Hematopoietic multipotent progenitor cell treated with erythropoietin and hydrocortisone succinate and interleukin-3 and kit ligand, for 15 days (in vitro differentiated cells): ENCODE measurements at places on chromosomes 16 and 17.
A peak's percentile ranks its signal among the peaks of the same experiment; 100 is the strongest.

DNA sequence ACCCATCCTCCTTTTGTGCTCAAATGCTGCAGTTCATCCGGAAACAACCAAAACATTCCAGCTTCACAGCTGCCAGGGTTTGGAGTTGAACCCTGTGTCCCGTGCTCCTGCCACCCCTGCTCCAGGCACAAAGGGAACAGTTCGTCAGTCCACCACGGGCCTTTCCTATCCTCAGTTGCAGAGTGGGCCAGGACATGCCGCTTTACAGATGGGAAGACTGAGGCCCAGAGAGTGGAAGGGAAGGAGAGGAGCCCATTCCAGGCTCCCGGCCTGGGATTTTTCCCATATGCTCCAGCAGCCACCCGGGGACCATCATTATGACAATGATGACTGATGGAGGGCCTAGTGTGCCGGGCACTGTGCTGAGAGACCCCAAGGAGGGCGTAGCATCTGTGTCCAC lies 27.6 kb downstream of the RAI1 start:
- no peak for DNase-seq

DNA sequence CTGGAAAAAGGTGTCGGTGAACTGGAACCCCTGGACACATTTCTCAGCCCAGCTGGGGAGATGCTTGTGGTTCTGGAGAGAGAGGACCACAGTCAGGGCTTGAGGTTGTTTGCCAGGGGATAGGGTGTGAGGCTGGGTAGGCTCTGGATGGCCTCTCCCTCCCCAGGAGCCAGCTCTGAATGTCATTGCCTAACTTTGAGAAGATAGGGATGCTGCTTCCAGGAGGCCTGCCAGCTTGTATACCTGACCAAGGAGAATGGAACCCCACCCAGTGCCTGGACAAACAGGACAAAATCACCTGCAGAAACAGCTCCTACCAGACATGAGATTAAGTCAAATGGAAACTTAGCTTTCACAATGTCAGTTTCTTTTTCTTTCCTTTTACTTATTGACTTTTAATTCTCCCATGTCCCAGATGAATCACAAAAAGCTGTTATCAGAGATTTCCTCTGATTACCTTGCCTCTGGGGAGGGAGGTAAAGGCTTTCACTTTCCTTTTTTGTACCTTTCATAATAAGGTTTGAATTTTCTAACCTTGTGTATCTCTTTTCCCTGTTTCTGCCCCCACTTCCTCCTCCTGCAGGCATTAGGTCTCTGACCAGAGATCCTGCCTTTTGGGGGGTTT lies 29.8 kb upstream of the PLLP start:
- no peak for DNase-seq

DNA sequence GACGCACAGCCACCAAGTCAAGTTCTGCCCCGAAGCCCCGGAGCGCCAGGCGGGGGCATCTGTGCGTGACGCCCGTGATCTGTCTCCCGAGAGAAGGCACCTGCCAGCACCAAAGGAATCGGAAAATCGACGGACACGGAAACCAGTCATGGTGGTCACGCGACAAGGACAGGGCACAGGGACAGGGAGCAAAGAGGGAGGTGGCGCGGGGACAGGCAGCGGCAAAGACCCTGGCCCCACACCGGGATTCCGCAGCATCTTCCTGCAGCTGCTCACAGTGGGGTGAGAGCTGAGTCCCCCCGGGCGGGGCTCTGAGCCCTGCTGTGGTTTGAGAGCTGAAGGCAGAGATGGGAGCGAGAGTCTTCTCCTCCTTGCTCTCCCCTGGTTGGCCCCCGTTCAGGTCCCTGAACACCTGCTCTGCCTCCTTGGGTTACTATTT lies 56.4 kb downstream of the ABR start:
- DNase-seq, result no peak

- DNase-seq, result no peak
Observed at GRCh38 chr17:20271011-20271610, 196.2 kb downstream of the LGALS9B start.

GRCh38 chr17:64084086-64084939 lies 45.6 kb downstream of the ERN1 start:
- no peak for DNase-seq

DNA sequence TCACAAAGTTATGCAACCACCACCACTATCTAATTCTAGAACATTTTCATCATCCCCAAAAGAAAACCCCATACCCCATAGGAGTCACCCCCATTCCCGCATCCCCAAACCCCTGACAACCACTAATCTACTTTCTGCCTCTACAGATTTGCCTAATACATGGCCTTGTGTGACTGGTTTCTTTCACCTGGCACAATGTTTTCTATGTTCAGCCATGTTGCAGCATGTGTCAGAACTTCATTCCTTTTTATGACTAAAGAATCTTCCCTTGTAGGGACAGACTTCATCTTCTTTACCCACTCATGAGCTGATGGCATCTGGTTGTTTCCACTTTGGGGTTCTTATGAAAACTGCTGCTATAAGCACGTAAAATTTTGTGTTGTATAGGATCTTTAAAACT lies 34.6 kb downstream of the CYTH1 start:
- DNase-seq, result no peak

GRCh38 chr16:29862383-29862883 lies 593 bp downstream of the CDIPT start:
- peak; percentile 30 for DNase-seq

- no peak for DNase-seq
Observed at GRCh38 chr17:32584792-32585191, 98.0 kb downstream of the CDK5R1 start.

- DNase-seq, result peak; percentile 29
Observed at GRCh38 chr16:12661656-12662172, 142.0 kb downstream of the CPPED1 start.

- DNase-seq, result no peak
Observed at GRCh38 chr16:8605554-8605953, 15.2 kb upstream of the TMEM114 start.

GRCh38 chr17:7687072-7687907 lies at the start of gene TP53:
Gene TP53 (minus strand): TSS chr17:7687490. CDS start chr17:7676594, 10,896 bp downstream.
- DNase-seq, result peak; percentile 95

DNA sequence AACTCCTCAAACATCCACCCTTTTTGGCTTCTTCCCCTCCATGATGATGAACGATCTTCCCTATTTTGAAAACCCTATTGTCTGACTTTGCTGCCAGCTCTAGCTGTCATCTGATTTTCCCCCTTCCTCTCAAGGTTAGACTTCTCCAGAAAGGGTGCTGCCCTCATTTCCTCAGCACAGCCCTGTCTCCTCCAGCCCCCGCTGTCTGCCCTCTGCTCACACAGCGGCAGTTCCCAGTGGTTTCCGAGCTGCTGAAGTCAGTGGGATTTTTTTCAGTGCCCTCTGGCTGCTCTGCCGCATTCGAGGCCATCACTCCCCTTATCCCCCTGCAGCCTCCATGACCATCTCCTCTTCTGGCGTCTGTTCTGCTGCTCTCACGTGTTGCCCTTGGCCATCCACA lies 26.6 kb upstream of the C17orf107 start:
- DNase-seq, result no peak

DNA sequence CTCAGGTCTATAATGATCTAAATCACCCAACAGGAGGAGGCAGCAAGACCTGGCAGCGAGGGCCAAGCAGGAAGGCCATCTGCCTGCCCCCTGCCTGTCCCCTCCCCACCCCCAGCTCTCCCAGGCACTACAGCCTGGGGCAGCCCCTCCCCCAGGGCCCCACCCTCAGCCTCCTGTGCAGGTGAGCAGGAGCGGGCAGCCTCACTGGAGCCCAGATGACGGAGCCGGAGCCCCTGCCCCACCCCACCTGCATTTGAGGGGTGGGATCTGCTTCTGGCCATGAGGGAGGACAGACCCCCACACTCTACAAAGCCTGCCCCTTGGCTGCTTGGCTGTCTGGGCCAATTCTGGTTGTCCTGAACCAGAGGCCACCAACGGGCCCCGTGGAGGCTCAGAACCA lies 12.4 kb upstream of the BAHCC1 start:
- DNase-seq, result no peak

DNA sequence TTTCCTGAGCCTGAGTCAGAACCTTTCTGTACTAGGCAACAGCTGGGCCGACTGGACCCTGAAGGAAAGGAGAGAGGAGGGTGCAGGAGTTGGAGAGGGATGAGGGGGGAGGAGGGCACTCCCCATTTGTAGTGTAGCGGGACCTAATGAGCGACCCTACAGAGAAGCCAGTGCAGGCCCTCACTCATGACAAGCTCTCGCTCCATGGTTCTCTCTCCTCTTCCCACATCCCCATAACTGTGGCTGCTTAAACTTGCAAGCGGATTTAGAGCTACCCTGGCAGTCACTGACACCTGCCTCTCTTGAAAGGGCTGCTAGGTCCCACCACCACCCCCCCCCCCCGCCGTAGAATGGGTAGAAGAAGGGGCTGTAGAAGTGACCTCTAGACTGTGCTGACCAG lies 14.5 kb downstream of the NKD1 start:
- DNase-seq, result no peak

GRCh38 chr17:17792037-17792550 lies 44.7 kb downstream of the SREBF1 start:
- no peak for DNase-seq

- DNase-seq, result no peak
Observed at GRCh38 chr17:9298135-9298534, 276.8 kb downstream of the NTN1 start.

DNA sequence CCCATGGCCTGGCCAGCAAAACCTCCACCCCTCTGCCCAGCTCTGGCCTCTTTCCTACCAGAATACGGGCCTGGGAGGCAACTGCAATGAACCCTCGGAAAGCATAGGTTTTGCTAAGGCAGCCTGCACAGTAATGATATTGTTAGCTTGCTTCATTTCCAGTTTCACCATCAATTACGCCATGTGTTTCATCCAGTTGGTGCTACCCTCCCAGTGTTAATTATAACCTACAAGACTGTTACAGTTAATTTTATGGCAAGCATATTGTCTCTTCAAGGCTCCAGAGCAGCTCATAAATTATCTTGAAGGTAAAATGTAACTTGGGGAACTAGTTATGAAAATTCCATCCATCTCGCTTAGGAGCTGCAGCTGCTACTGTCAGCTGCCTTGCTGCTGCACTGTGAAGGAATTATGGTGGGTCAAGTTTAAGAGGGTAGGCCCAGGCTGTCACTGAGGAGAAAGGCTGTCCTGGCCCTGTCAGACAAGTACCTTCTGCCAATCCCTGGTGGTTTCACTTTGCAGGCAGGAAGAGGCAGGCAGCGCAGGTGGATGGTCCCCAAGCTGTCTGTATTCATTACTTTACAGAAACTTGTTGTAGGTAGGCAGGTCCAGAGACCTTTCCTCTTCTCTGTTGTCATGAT lies 242.9 kb downstream of the FTO start:
- DNase-seq, result no peak

DNA sequence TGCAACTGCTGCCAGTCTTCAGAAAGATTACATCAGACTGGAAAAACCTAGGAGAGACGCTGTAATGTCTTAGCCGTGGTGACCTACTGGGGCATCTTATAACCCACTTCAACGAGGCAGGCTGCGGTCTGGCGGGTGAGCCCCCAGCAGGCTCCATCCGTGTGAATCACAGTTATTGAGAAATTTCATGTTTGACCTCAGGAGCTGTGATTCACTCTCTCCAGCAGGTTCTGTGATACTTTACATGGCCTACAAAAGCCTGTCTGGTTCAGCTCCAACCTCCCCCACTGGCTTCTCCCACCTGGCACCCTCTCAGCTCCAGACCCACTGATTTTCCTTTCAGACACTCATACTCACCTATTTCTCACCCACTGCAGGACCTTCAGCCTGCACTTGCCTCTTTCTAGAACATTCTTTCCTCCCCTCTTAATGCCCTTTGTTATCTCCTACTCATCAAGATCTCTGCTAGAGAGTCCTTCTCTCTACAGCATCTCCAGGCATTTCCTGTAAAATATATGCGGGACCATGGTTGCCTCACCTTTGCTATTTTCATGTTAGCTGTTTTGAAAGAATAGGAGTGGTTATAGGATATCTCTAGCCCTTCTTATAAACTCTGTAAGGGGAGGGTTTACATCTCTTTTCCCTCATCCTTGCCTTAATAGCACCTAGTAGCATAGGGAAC lies 227.9 kb downstream of the MAF start:
- no peak for DNase-seq

DNA sequence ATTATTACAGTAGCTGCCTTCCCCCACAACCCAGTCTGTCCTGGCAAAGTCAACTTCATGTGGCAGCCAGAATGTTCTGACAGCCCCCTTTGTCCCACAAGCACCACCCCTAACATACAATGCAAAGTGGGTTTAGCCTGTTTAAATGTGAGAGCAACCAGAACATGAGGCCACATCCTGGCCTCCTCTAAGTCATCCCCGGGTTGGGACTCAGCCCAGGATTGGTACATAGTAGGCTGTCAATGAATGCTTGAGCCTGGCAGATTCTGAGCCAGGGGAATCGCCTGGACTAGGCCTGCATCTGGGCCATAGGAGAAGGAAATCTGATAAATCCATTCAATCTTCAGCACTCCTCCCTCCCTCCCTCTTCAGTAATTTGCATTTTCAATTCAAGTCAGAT lies 4.3 kb upstream of the ITGA3 start:
- no peak for DNase-seq

DNA sequence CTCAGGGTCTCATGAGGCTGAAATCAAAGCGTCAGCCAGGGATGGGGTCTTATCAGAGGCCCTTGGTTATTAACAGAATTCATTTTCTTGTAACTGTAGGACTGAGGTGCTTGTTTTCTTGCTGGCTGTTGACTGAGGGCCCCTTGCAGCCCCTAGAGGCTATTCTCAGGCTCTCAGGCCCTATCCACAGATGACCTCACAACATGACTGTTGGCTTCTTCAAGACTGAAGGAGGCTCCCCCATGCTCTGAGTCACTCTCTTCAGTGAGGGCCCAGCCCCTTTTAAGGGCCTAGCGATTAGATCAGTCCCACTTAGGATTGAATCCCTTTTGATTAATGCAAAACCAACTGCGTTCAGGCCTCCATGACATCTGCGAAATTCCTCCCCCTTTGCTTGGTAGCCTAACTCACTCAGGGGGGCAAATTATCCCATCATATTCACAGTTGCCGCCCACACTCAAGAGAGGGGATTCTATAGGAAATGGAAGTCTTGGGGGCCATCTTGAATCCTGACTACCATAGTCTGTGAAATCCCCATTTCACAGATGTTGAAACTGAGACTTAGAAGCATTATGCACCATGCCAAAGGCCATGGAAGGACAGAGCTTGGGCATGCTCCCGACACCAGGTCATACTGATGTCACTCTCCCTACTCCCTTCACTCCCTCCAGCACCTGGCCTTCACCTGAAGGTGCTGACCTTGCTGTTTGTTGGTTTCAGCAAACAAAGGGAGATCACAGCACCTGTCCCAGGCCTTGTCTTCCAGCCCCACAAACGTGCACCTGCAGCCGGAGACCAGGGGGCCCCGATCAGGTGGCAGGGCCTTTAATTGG lies 592.3 kb downstream of the MAF start:
- DNase-seq, result no peak

DNA sequence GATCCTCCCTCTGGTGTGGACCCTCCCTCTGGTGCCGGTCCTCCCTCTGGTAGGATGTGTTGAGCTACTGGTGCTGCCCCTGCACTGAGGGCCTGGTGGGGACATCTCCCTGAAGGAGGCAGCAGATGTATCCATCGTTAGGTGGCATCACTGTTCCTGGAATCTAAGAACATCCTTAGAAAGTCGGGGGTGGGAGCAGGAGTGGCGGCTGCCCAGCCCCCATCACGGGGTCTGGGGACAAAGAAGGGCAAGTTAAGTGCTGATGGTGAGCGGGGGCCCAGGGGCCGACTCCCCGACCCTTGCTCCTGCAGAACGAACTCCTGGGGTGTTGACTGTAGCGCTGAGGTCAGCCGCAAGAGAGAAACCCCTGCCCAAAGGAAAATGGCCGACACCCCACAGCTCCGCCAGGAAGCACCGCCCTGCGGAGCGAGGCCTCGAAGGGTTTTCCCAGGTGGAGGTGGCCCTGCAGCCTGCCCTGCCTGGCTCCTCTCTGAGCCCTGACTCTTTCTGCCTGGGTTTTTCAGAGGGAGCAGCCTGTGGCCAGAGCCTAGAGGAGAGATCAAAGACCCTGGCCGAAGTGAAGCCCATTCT lies 5.5 kb downstream of the CTU2 start:
- DNase-seq, result no peak
